ENCODE measurements at places on chromosomes 7 and 10. TPM values are rescaled to one million over a fixed set of nuclear protein-coding genes. Genes with fewer than 3 reads are reported as not detected.

DNA sequence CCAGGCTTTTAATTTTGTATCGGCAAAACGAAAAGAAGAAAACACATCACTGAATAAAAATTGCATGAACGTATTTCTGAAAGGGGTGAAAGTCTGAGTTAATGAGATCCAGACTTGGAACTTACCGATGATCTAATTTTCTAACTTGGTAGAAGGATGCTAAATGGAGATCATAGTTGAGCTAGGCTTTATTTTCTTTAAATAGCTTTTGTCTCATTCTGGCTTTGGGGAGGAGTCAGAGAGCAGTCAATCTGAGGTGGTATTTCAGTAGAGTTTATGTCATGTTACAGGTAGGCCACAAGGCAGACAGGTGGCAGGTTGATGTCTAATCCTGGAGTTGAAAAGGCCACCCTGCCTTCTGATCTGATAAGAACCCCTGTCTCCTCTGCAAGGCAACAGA lies 161.9 kb downstream of the KIAA1217 start:
- no peak for DNase-seq

- no peak for DNase-seq
These were observed 353.9 kb upstream of the MEOX2 start for GRCh38 chr7:16040346-16040745.

DNA sequence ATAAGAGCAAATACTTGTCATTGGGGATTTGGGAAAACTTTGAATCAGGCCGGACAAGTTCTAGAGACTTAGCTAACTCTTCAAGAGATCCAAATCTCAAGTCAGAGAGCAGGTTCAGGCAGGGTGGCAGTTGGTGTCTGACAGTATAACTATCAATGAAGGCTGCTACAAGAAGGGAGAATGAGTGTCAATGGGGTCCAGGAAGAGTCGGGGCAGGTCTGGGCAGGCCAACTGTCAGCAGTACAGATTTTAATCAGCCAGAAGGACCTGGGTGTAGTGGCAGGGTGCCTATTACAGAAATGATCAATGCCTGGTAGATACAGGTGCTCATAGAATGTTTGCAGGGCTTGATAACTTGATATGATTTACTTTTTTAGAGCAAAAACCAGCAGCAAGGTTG lies 751.1 kb downstream of the GRM8 start:
- no peak for DNase-seq

Gene STOX1
- total RNA-seq: 10.8 TPM

Data from esophagus muscularis mucosa (tissue), 4 donors.